ENCODE measurements at places on chromosomes 3 and 15. TPM values are rescaled to one million over a fixed set of nuclear protein-coding genes. Genes with fewer than 3 reads are reported as not detected.

Gene TRH
- polyA plus RNA-seq: 0.40 TPM

GRCh38 chr3:114809668-114810413, 337.2 kb downstream of the ZBTB20 start:
- DNase-seq: no peak

Gene MUC20
- polyA plus RNA-seq: 1.8 TPM

- DNase-seq: no peak
Observed at GRCh38 chr3:16186565-16186964, 12.1 kb downstream of the GALNT15 start.

Gene IL5RA
- not detected for polyA plus RNA-seq
